ENCODE measurements at places on chromosomes 6 and 20. TPM values are rescaled to one million over a fixed set of nuclear protein-coding genes. Genes with fewer than 3 reads are reported as not detected.
A peak's percentile ranks its signal among the peaks of the same experiment; 100 is the strongest.

GRCh38 chr6:10532392-10532791 lies 11.2 kb downstream of the GCNT2 start:
- H3K4me1 ChIP-seq, result no peaks in the 10 kb centered on the region
- no peaks in the 10 kb centered on the region for H3K36me3 ChIP-seq
- H3K27ac ChIP-seq, result peak overlapping the region; percentile 34
- DNase-seq, result no peak
- H3K27me3 ChIP-seq, result no peaks in the 10 kb centered on the region

- H3K27ac ChIP-seq, result no peak overlapping the region
- no peak for DNase-seq
- H3K36me3 ChIP-seq, result no peaks in the 10 kb centered on the region
Observed at GRCh38 chr6:27545271-27546046, 72.6 kb upstream of the ZNF184 start.

- H3K27ac ChIP-seq, result peak overlapping the region; percentile 92
- no peaks in the 10 kb centered on the region for H3K36me3 ChIP-seq
- H3K27me3 ChIP-seq, result peaks cover 52% of the 10 kb centered on the region
- H3K4me1 ChIP-seq, result peaks cover 18% of the 10 kb centered on the region
- H3K4me3 ChIP-seq, result no peak overlapping the region
Observed at GRCh38 chr20:3678856-3679720, 2.7 kb downstream of the ADAM33 start.

EFHC1 gene
- total RNA-seq, result 9.1 TPM

GSTA4 gene
- 14.3 TPM for total RNA-seq

Data from heart left ventricle (tissue), 16 donors.